ENCODE measurements at places on chromosomes 3 and 15.

- DNase-seq = no peak
Observed at GRCh38 chr3:78414261-78414660, 1353.5 kb downstream of the ROBO1 start.

- DNase-seq = no peak
Observed at GRCh38 chr15:33636234-33636633, 325.5 kb downstream of the RYR3 start.

GRCh38 chr3:1469248-1469647, 376.4 kb downstream of the CNTN6 start:
- no peak for DNase-seq

DNA sequence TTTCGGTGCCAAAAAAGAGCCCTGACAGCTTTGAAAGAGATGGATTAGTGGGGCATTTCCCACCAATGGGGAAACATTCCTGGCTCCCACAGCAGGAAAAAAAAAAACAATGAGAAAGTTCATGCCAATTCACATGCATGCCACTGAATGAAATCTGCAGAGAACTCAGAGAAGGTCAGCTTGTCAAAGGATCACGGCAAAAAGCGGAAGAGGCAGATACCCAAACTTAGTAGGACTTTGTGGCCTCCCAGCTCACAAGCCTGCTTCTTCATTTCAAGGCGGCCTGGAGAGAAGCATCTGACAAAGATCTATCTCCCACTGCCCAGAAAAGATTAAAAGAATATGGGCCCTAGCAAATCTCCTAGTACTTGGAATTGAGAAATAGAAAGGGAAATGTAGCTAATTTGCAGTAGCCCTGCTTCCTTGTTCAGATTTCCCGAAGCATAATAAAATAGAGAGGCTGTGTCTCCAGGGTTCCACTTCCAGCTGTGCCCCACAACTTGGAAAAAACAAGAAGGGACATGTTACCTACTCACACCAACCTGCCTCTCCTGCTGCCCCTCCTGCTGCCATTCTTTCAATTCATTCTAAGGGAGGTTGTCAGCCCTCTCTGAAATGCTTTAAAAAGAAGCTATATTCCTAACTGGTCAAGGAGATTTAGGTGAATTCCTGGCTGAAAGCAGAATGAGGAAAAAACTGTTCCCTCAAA, 170.4 kb downstream of the FHIT start:
- no peak for DNase-seq

- DNase-seq = no peak
Observed at GRCh38 chr15:71679223-71679792, 131.0 kb upstream of the NR2E3 start.

All from CD4-positive, alpha-beta T cell (primary cell).